ENCODE measurements at places on chromosomes 16 and 17.
A peak's percentile ranks its signal among the peaks of the same experiment; 100 is the strongest.

- DNase-seq = no peak
Measured at GRCh38 chr17:15780188-15780587, 48.1 kb downstream of the TBC1D26 start.

DNA sequence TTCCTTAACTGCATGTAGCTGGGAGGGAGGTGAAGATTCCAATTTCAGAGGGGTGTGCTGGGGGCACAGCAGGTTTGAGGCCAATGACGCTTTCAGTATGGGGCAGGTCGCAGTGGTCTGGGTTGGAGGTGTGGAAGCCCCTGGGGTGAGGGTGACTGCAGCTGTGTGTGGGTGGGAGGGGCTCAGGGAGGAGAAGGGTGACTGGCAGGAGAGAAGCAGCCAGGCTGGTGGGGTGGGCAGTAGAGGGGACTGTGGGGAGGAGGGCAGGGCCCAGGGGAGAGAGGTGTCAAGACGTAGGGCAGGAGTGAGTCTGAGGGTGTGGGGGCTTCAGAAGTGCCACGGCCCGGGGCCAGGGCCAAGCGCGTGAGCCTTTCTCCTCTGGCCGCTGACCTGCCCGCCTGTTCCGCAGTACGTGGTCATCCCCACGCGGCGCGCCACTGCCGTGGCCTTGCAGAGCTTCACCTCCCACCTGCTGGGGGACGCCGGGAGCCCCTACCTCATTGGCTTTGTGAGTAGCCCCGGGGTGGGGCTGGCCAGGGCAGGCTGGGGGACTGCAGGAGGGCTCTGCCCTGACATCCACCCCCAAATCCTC lies 19.4 kb downstream of the MYBBP1A start:
- DNase-seq = no peak

DNA sequence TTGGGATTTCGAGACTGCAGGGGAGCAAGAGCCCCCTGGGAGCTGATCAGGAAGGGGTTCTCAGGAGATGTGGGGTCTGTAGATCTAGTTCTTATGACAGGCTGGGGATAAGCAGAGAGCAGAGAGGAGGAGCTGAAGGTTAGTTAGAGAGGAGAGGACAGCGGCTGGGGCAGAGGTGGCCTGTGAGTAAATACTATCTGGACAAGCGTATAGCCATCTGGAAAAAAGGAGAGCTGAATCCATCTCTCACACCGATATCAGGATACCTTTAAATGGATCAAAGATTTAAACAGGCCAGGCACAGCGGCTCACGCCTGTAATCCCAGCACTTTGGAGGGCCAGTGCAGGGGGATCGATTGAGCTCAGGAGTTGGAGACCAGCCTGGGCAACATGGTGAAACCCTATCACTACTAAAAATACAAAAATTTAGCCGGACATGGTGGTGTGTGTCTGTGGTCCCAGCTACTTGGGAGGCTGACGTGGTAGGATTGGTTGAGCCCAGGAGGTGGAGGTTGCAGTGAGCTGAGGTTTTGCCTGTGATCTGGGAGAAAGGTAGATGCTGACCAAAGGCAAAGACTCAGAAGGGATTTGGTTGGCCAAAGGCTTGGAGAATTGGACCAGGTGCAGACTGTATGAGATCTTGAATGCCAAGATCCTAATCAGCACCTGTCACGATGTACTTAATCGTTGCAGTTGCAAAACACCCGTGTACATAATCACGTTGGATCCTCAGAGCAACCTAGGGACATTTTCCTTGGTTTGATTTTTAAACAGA lies 18.9 kb upstream of the SLC25A19 start:
- DNase-seq = no peak

DNA sequence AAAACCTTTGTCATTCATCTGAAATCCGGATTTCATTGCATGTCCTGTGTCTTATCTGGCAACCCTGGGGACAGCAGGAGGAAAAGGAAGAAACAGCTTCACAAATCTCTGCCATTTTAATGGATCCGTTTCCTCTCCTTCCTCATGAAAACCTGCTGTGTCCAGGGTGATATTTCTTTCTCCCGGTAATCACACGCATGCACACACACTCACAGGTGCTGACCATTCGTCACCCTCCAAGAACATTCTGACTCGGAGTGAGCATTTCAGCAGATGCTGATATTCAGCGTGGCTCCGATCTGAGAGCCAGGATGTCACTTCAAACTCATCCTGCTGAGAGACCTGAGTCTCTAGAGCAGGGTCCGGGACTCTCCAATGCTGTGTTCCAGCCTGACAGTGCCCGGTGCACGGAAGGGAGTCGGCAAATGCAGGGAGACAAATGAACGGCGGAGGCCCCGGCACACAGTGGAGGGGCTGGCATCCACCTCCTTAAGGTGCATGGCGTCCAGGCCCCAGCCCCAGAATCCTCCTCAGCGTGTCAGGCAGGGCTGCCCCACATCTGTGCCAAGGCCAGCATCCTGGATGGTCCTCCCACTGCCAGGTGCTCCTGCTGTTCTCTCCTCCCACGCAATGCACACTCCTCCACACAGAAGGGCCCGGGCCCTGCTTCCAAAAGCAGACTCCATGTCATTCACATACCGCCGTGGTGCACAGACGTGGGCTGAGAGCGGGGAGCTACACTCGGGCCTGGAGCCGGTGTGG lies 70.7 kb downstream of the RBFOX3 start:
- DNase-seq = no peak

DNA sequence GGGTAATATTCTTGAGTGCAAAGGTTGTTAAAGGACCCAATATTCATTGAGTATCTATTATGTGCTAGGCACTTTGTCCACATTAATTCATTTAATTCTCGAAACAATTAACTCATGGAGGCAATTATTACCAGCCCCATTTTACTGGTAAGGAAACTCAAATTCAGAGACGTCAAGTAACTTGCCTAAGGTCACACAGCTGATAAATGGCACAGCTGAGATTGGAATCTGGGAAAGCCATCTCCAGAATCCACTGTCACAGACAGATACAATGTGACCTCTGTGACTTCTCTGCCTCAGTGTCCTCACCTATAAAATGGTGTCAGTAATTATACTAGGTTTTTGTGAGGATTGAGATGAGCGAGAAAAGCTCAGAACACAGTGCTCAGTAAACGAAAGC lies 320.8 kb upstream of the ZFHX3 start:
- DNase-seq = no peak

DNA sequence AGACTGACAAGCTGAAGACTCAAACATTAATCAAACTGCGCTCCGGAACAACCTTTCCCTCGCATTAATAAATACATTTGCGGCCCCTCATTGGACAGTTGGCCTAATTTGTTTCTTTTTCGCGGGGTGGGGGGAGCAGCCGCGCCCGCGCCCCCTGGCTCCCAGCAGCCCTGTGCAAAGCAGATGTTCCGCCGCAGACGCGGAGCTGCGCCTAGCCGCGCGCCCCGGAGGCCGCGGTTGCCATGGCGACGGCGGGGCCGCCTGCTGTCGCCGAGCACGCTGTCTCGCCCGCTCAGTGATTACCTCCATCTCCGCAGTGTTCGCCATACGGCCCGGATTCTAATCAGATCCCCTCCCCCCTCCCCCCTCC lies 25.5 kb downstream of the COPZ2 start:
- DNase-seq = peak; percentile 64

DNA sequence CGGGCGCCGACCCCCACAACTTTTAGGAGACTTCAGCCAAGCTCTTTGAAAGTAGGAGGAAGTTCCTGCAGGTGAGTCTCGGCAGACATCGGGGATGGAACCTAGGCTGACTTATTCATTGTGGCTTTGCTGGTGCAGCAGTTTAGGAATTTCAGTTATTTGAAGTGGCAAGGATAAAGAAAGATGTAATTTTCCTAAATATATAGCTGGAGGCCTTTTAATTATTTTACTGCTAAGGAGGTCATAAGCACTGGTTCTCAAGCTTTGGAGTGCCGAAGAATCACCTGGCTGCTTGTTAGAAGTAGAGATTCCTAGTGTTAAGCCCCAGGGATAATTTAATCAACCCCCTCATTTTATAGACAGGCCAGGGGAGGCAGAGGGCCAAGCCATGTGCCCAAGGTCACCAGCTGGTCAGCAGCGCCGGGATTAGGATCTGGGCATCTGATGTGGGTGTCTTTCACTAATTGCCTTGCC lies 28.9 kb upstream of the BCAR1 start:
- DNase-seq = no peak

DNA sequence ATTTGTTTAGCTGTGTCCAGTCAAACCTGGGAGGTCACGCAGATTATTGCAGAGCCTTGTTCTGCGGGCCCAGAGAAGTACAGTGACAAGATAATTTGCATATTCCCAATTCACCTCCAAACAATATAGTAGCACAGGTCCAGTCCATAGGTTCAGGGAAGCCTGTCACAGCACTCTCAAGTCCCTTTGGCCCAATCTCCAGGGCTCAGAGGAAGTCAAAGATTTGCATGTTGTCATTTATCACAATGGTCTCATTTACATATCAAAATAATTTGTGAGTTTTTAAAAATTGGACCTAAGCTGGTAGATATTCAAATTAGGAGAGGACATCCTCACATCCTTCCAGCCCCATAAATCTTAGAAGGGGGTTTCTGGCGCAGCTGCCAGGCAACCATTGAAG lies 11.9 kb downstream of the ZBTB4 start:
- DNase-seq = no peak

DNA sequence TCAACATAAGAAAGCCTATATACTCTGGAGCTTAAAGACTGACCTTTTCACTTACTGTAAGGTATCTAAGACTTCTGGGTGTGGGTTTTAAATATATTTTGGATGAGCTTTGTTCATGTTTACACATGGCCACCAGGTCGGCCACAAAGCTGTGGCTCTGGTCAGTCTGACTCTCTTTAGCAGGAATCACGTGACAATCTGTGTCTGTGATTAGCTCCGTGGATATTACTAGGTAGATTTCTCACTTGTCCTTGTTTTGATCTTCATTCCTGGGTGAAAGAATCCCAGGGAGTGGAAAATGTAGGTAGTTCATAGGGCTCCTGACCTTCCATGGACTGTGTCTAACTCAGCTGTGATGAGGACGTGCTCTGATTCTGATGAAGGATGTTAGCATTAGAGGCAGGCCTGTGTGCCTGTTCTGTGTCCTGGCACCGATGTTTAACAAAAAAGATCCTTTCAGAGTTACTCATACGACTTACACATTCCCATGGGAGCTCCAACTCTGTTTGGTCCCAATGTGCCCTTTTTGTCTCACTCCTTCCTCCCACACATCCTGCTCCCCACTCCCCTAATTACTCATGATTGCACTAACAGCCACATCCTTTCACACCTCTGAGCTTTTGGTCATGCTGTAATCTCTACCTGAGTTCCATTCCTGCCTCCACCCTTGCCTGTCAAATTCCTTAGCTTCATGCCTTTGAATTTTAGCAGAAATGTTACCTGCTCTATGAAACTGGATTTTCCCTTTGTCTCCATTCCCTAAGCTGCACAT lies 425.1 kb downstream of the MAF start:
- DNase-seq = no peak

- DNase-seq = no peak
Measured at GRCh38 chr16:18802767-18803343, 1.5 kb upstream of the ARL6IP1 start.

- DNase-seq = peak; percentile 31
Measured at GRCh38 chr17:42428141-42428944, 5.3 kb upstream of the CAVIN1 start.

All from activated CD4-positive, alpha-beta T cell treated with anti-CD3 and anti-CD28 coated beads, Interleukin-2, amount 50 U/mL, for 1 hour (primary cell).